Right cardiac atrium (tissue), 5 donors: ENCODE measurements at places on chromosomes 1 and 21. TPM values are rescaled to one million over a fixed set of nuclear protein-coding genes. Genes with fewer than 3 reads are reported as not detected.

The SRGAP2 gene
- total RNA-seq = 34.2 TPM

The SNAP47 gene
- 63.3 TPM for total RNA-seq

The SELP gene
- total RNA-seq = 13.7 TPM

The FTCD gene
- 1.8 TPM for total RNA-seq
